Activated gamma-delta T cell treated with Interleukin-2 at 50 U/mL for 16 hours (primary cell): ENCODE measurements at places on chromosomes 12 and 14.
A peak's percentile ranks its signal among the peaks of the same experiment; 100 is the strongest.

GRCh38 chr12:118361092-118361404 lies 11.7 kb downstream of the TAOK3 start:
- no peak for DNase-seq

GRCh38 chr12:89236748-89237383 lies 115.4 kb downstream of the DUSP6 start:
- DNase-seq = no peak

DNA sequence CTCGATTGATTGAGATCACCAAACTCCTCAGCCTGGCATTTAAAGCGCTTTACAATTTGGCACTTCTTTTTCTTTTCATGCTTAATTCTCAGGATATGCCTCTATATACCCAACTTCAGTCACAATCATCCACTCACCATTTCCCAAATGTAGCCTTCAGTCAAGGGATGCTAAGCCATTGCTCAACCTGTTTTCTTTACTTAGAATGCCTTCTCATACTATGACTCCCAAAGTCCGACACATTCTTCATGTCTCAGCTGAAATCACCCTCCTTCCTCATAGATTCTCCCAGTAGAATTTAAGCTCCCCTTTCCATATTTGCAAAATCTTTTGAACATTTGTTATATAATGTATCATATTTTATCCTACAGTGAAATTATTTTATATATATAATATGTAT lies 467.0 kb downstream of the LRIG3 start:
- no peak for DNase-seq

- no peak for DNase-seq
These were observed 77.7 kb downstream of the WDR20 start for GRCh38 chr14:102217399-102217798.

DNA sequence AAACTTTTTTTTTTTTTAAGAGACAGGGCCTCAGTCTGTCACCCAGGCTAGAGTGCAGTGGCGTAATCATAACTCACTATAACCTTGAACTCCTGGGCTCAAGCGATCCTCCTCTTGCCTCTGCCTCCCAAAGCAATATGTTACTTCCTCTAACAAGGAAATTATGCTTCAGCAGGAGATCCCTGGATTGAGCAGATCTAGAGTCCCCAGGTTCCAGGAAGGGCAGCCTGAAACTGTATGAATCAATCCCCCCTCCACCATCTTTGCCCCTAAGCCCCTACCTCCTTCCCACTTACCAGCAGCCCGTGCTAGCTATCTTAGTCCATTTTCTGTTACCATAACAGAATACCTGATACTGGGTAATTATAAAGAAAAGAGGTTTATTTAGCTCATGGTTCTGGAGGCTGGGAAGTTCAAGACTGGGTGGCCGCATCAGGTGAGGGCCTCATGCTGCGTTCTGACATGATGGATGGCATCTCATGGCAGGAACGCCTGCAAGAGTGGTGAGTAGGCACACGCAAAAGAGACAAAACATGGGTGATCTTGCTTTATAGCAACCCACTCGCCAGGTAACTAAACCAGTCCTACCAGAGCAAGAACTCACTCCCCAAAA lies 5.0 kb downstream of the TAMALIN start:
- DNase-seq = no peak

GRCh38 chr14:71355324-71356201 lies 448.3 kb downstream of the PCNX1 start:
- DNase-seq = no peak

- no peak for DNase-seq
These were observed 94.7 kb downstream of the TMTC2 start for GRCh38 chr12:82781309-82781997.

- no peak for DNase-seq
These were observed 12.5 kb upstream of the ZFP36L1 start for GRCh38 chr14:68805414-68805813.

DNA sequence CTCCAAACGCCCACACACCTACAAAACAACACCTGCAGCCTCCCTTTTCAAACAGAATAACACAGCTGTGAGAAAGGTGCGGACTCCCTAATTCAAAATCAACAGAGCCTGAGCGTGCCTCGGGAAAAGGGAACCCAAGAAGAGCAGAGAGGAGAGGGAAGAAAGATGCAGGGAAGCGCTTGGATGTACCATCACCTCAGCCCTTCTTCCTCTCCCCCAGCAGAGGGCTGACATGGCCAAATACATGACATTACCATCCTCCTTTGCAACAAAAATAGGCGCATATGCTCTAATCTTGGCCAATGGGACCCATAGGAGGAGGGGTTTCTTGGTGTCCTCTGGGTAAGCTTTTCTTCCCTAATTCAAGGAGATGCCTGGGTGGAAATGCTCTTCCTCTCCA lies 78.0 kb downstream of the CPSF2 start:
- no peak for DNase-seq

DNA sequence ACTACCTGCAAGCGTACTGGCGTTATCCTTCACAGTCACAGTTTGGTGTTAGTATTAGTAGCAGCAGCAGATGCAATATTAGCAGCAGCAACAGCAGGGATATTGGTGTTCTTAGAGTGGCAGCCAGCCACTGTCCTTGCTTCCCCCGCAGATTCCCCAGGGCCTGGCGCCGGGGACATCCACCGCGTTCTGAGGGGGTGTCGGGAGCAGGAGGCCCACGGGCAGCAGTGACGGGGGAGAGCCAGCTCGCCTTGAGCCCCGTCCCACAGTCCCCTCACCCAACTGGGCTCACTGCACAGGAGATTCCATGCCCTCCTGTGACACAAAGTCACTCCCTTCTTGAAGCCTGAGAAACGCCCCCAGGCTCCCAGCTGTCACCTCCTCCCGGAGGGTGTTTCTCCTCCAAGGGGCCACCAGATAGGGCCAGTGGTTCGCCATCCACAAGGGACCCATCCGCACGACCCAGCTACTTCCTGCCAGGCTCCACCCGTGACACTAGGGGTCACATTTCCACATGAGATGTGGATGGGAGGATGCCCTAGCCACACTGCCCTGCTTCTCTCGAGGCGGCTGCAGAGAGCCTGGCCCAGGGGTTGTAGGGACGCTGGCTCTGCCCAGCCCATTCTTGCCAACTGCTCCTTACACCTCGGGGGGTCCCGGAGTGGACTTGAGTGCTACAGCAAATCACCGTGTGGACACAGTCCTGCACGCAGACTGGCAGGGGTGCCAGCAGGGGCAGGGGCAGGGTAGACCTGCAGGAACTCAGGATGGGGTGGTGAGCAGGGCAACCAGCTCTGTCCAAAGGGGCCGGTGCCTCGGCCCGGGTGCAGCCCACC lies 123.1 kb downstream of the PIWIL1 start:
- DNase-seq = no peak

- DNase-seq = no peak
These were observed 1195.7 kb downstream of the LRFN5 start for GRCh38 chr14:42802346-42802745.

DNA sequence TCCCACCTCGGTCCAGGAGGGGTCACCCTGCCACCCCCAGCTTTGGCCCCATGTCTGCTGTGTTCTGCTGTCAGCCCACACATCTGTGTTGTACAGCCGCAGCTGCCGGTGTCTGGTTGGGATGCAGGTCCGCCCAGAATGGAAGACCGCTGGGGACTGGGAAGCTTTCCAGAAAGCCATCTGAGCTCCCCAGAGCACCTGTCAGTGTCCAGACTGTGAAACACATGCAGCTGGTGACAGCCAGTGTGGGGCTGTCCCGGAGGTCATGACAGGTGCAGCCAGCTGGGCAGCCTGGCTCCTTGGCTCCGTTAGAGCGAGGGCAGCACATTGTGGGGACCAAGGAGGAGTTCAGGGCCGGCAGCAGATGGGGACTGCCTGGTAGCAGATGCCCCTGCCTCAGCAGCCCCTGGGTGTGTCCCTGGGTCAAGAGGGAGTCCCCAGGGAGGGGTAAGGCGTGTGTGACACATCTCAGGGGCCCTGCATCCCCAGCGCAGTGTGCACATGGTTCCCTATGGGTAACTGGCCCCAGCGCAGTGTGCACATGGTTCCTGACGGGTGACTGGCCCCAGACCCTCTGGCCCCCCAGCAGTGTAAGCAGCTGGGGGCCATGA lies 16.4 kb downstream of the CEP170B start:
- no peak for DNase-seq

DNA sequence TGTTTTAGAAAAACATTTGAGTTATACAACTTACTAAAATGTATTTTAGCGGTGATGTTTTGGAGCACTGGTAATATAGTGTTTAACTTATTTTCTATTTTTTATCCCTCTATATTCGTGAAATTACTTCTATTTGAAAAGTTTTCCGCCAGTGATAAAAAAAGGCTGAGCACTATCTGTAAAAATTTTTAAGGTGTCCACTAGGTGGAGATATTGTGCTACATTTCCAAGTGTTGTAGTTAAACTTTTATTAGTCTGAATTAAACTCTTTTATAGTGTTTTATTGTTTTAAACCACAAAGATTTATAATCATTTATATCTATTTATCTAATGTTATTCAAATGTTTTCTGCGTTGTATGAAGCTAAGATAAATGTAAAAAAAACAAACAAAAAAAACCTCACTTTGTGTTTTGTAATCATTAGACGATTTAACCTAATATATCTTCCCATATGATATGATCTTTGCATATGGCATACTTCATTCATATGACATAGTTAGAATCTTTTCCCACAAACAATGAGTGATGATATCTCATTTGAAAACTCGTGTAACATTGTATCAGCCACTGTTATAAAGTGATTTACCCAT lies 11.8 kb downstream of the ALG10B start:
- DNase-seq = no peak

GRCh38 chr14:92905667-92906066 lies 17.3 kb upstream of the CHGA start:
- DNase-seq = no peak

- DNase-seq = no peak
These were observed 12.9 kb upstream of the KRAS start for GRCh38 chr12:25263594-25263993.

DNA sequence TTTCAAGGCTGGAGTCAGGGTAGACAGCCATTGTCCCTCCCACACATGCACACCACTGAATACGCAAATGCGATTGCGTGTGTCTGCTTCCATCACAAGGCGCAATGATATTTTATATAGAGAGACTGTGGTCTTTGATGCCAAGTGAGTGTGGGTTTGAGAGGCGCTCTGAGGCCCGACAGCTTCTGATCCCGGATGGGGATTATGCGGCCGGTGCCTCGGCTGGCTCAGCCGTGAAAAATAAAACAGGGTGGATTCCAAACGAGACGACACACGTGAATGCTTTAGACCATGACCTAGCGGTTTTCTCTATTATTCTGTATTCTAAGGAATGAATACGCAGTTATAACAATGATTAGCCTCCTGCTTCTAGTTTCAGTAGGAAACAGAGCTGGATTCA lies 72.5 kb downstream of the TMEM132D start:
- no peak for DNase-seq

GRCh38 chr12:64332296-64332695 lies 58.3 kb downstream of the C12orf56 start:
- no peak for DNase-seq

- no peak for DNase-seq
These were observed 210.4 kb upstream of the NUDT4 start for GRCh38 chr12:93167331-93167730.

GRCh38 chr12:104108755-104109445 lies 29.1 kb downstream of the NFYB start:
- DNase-seq = peak; percentile 89

GRCh38 chr12:106673141-106673540 lies 90.3 kb downstream of the RFX4 start:
- DNase-seq = no peak

- no peak for DNase-seq
These were observed 188.0 kb downstream of the MON2 start for GRCh38 chr12:62654326-62655241.

GRCh38 chr12:131380220-131380964 lies 330.5 kb upstream of the SFSWAP start:
- DNase-seq = no peak
